Mesenteric fat pad (tissue), 1 donor: ENCODE measurements at places on chromosomes 5 and 9.

- no peak for DNase-seq
These were observed 30.5 kb upstream of the ADAM19 start for GRCh38 chr5:157606046-157606445.

DNA sequence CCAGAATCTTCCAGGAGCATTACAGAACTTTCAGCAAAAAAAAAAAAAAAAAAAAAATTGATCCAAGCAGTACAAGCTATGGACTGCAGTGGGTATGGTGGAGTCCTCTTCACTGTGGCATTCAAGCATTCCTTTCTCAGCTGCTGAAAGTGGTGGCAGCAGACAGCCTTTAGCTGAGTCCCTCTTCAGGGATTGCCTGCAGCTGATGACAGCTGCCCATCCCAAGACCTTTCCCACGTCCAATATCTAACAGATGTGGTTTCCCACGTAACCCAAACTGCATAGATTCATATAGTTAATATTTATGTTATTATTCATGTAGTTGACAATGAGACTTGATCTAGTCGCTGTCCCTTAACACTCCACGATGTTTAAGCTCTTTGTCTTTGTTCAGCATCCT is 475.9 kb downstream of the TLE1 start:
- DNase-seq = no peak

DNA sequence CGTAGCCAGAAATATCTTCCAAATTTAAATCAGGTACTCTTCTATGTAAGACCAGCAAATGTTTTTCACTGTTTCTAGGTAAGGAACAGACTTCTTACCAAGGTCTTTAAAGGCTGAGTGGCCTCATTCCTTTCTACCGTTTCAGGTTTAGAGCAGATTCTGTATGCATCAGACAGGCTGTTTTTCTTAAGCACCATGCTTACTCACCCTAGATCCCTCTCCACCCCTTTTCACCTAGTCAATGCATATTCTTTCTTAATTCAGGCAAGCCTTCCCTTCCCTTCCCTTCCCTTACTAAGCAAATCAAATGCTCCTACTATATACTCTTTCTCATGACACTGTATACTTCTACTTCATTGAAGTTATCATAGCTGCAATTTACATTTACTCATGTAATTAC is 70.7 kb downstream of the RFX3 start:
- no peak for DNase-seq

DNA sequence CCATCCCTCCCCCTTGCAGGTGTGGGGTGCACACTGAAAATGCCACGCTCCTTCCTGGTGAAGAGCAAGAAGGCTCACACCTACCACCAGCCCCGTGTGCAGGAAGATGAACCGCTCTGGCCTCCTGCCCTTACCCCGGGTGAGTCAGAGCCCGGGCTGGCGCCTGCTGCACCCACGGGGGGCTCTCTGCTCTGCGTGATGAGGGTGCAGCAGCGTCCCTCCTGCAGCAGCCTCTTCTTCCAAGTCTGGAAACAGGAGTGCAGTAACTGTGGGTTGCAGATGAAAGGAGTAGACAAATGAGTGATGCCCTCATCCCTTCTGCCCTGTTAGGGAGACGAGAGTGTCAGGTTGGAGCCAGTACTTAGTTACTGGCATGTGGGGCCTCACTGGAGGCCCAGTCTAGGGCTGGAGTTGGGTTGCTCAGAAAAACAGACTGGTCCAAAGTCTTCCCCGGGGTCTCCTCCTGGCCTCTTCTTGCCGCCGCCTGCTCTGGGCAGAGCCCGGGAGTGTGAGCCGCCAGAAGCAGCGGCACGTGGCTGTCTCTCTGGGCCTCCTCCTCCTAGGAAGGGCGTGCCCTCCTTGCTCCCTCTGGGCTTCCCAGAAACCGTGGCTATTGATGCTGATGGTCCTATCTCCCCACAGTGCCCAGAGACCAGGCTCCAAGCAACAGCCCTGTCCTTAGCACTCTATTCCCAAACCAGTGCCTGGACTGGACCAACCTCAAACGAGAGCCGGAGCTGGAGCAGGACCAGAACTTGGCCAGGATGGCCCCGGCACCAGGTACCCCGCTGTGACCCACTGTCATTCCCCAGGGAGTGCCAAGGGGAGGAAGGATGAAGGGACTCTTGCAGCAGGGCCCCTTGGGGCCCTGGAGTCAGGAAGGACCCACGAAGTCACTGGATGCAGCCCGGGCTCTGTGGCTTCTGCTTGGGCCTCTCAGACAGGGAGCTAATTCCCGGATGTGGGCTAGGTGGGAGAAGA is 8.4 kb downstream of the GFI1B start:
- no peak for DNase-seq

GRCh38 chr9:91783876-91784672 is 166.0 kb downstream of the ROR2 start:
- DNase-seq = peak; percentile 64
